ENCODE measurements at places on chromosomes 11 and 22.

- no peak for DNase-seq
These were observed 120.9 kb downstream of the ST3GAL4 start for GRCh38 chr11:126476266-126476924.

DNA sequence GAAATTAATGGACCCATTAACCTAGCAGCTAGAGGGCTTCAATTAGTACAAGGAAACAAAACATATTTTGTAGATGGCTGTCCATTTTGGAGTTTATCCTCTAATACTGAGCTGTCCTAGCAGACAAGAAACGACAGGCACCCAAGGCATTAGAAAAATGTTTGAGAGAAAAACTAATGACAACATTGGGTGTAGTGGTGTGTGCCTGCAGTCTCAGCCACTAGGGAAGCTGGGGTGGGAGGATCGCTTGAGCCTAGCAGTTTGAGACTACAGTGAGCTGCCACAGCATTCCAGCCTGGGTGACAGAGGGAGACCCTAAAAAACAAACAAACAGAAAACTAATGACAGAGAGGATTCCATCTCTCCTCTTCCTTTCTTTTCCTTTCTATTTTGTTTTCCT lies 1.5 kb downstream of the A4GALT start:
- DNase-seq: no peak

- DNase-seq: no peak
These were observed 8.3 kb upstream of the POU2AF1 start for GRCh38 chr11:111387363-111387762.

- no peak for DNase-seq
These were observed 125.3 kb downstream of the FEZ1 start for GRCh38 chr11:125370561-125371389.

DNA sequence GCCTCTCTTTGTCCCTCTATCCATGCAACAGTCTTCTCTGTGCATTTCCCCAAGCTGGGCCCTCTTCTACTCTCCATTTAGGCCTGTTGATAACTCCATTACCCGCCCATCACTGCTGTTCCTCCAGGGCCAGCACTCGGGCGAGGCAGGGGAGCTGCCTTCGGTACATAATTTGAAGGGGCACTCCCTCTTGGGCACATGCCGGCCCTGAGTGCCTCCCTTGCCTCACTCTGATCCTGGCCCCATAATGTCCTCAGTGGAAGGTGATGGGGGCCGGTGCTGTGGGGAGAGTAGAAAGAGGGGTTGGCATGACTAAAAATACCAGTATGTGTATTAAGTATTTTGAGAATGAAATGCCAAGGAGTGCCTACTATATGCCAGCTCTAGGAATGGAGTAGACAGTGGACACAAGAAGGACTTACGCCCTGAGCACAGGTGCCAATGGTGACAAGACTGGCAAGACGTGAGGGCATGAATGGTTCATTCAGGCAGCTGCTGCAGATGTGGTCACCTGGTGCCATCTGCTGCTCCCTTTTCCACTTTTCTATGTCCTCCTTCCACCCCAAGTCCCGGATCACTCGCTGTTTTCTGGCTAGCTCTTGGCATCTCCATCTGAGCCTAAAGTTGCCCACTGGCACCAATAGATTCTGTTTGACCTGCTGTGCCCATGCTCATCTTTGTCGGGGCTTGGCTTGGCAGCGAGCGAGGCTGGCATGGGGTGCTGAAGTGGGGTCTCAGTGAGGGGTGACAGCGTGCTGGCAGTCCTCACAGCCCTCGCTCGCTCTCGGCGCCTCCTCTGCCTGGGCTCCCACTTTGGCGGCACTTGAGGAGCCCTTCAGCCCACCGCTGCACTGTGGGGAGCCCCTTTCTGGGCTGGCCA lies 22.6 kb downstream of the TMEM218 start:
- DNase-seq: no peak

DNA sequence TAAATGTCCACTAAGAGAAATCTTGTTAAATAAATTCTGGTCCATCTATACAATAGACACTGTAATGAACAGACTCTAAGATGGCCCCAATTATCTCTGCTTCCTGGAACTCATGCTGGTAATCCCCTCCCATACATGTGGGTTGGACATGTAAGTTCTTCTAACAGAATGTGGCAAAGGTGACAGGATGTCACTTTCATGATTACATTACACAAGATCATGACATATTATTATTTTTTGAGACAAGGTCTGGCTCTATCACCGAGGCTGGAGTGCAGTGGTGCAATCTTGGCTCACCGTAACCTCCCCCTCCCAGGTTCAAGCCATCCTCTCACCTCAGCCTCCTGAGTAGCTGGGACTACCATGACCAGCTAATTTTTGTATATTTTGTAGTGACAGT lies 14.6 kb upstream of the NDUFC2 start:
- no peak for DNase-seq

DNA sequence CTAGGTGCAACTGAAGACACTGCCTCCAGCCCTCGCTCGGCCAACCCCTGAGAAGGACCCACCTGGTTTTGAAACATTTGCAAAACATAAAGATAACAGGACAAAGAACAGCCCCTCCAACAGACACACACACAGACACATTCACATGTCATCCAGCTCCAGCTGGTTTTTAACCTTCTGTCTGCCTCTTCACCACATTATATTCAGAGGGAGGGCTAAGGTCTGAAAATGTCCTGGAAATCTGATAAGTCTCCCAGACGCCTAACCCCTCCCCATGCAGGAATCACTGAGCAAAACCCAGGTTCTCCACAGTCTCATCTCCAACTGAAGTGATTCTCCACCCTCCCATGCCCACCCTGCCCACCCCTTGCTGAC lies 29.4 kb downstream of the PACSIN2 start:
- DNase-seq: no peak

DNA sequence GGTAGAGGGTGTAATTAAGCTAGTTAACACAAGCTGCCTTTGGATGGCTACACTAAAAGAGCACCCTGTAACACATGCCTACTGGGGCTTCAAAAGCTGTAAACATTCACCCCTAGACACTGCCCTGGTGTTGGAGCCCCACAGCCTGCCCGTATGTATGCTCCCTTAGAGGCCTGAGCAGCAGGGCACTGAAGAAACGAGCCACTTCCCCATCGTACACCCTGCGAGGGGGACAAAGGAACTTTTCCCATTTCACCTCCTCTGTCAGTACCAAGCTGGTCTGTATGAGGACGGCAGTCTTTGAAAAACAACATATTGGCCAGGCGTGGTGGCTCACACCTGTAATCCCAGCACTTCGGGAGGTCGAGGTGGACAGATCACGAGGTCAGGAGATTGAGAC lies 77.0 kb downstream of the MAML2 start:
- DNase-seq: no peak

- no peak for DNase-seq
These were observed 8.8 kb downstream of the SCUBE2 start for GRCh38 chr11:9082575-9082974.

DNA sequence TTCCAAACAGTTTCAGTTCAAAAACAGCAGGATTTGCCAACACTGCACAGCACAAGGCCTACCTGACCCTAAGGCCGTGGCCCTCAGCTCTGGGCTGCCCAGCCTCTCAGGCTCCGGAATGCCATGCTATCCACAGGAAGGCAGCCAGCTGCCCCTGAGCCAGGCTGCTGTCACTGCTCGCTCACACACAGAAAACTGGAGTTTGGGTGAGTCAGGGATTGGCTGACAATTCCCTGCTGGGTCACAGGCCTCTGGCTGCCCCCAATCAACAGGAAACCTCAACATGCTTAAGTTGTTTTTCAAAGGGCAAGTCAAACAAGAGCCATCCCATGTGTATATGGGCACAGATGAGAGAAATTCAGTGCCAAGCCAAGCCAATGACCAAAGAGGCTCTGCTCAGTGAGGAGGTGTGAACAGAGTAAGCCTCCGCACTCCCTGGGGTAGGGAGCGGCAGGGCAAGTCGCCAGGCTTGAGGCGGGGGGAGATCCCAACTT lies 50.2 kb downstream of the RPL27A start:
- DNase-seq: no peak

DNA sequence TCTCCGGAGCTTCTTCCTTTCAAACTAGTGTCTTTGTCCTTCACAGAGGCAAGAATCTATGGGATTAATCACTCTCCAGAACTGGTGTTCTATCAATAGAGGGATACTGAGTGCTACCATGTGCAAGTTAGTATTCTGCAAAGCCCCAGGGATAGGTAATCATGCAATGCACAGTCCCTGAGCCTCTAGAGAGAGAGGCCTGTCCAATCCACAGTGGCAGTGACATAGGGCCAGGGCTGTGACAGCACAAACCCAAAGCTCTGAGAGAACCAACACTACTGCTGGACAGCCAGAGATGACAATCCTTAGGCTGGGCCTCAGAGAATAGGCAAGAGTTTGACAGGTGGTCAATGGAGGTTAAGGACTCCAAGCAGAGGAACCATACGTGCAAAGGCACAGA lies 66.8 kb upstream of the USP47 start:
- DNase-seq: no peak

- no peak for DNase-seq
These were observed 20.8 kb upstream of the LMO2 start for GRCh38 chr11:33912405-33913361.

- DNase-seq: no peak
These were observed 14.9 kb downstream of the BRSK2 start for GRCh38 chr11:1404461-1405185.

All from stimulated activated CD8-positive, alpha-beta memory T cell treated with anti-CD3 and anti-CD28 coated beads, Interleukin-4, amount 100 ng/mL, for 4 hours (primary cell).